Activated T-helper 1 cell treated with anti-CD3 and anti-CD28 coated beads, Interleukin-12 subunit alpha, Interleukin-12 subunit beta, Interleukin-2, Interleukin-4 antibody, amounts not matched to agents 30 ng/mL and 10 ng/mL and 1 ng/mL, durations not matched to agents 14 hours and 24 hours and 36 hours (primary cell): ENCODE measurements at places on chromosomes 6 and 20. TPM values are rescaled to one million over a fixed set of nuclear protein-coding genes. Genes with fewer than 3 reads are reported as not detected.

EFCAB8 gene
- 0.05 and 0.39 TPM in 2 replicates for total RNA-seq

CALHM4 gene
- not detected in 2 replicates for total RNA-seq

TFAP2A gene
- total RNA-seq, result not detected in 2 replicates

PPIL1 gene
- total RNA-seq, result 60.2 and 62.6 TPM in 2 replicates

SLC24A3 gene
- total RNA-seq, result not detected in 2 replicates

DNA sequence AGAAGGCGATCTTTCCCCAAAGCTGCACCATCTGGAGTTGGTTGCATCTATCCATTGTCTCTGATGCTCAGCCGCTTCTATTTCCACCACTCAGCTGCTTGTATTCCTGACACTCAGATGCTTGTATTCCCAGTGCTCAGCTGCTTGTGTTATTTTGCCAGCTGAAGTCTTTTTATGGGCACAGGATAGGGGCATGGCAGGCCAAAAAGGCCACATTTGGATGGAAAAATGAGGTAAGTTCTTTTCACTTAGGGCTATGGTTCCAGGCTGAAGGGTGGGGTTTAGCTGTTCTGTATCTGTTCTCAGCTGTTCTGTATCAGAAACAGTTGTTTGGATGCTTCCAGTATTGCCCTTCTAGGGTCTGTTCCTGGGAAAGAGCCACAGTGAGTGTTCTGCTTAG lies 944.9 kb downstream of the QKI start:
- no peak for DNase-seq

DNA sequence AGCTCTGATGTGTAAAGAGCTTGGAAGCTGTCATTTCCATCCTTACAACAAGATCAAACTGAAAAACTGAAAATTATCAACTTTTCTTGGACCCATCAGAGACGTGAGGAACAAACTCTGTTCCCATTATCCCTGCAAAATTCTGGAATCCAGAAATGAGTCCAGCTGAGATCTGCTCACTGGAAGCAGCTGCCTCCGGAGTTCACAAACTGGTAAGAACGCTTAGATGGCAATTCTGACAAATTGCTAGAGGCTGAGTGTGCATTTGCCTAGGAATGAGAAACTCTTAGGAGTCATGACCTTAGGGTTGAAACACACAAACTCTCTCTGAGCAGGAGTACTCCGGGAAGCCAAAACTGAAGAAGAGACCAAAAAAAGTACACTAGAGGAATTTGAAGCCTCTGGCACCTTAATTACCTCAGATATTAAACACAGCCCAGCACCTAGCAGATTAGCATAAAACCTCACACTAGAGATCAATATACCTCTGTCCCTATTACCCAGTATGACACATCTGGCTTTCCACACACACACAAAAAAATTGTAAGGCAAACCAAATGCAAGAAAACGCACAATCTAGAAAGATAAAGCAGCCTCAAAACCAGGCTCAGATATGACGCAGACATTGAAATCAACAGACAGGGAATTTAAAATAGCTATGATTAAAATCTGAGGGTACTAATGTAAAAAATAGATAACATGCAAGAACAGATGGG lies 233.5 kb upstream of the SGK1 start:
- DNase-seq, result no peak

DNA sequence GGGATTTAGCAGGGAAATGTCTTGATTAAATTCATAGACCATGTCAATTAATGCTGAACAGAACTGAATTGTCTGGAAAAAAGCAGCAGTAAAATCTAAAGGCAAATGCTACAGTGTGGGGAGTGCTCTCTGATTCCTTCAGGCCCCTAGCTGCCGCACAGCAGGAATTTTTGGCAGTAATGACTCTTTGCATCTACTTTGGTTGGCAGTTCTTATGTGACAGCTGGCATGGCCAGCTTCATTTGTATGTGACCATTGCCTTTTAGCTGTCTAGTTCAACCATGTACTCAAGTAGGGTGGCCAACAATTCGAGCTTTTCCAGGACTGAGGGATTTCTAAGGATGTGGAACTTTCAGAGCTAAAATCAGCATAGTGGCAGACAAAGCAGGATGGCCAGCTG lies 499.1 kb upstream of the MAN1A1 start:
- DNase-seq, result no peak

GRCh38 chr20:57570145-57570850 lies 9.4 kb downstream of the PCK1 start:
- DNase-seq, result no peak

GRCh38 chr6:79796197-79796596 lies 151.2 kb downstream of the ELOVL4 start:
- no peak for DNase-seq

- DNase-seq, result no peak
Measured at GRCh38 chr6:158571826-158572652, 12.1 kb downstream of the TMEM181 start.
